Brain microvascular endothelial cell (primary cell): ENCODE measurements at places on chromosomes 12 and 14.

DNA sequence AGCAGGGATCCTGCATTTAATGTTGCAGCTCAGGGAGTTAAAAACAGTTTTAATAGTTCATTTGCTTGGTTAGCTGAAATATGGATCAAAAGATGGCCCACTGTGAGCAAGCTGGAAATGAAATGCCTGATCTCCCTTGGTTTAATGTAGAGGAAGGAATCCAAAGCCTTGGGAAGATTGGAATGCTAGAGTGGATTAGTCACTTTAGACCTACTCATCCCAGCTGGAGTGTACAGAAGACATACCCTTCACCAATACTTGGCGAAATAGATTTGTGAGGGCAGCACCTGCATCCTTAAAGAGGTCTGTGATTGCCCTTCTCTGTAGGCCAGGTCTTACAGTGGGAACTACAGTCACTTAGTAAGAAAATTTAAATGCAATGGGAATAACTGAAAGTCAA, 58.0 kb upstream of the KRAS start:
- no peak for DNase-seq

DNA sequence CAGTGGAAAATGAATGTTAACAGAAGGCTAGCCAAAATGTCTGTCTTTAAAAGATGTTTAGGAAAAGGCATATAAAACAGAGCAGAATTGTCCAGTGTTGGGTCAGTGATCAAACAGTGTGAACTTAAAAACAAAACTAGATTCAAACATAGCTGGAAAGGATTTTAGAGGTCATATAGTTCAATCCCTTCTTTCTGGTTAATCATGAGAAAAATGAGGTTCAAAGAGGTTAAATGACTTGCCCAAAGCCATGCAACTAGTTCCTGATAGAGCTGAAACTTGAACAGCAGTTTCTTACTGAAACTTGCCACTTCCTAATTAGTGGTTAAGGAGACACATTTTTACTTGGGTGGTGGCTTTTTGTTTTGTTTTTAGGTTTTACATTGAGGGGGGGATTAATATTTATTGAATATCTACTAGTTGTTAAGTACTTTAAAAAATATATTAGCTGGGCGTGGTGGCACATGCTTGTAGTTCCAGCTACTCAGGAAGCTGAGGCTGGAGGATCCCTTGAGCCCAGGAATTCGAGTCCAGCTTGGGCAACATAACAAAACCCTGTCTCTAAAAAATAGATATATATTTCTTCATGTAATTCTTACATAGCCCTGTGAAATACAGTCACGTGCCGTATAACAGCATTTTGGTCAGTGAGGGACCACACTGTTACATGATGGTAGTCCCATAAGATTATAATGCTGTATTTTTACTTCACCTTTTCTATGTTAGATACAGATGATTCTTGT, 20.4 kb downstream of the ACVR1B start:
- no peak for DNase-seq

DNA sequence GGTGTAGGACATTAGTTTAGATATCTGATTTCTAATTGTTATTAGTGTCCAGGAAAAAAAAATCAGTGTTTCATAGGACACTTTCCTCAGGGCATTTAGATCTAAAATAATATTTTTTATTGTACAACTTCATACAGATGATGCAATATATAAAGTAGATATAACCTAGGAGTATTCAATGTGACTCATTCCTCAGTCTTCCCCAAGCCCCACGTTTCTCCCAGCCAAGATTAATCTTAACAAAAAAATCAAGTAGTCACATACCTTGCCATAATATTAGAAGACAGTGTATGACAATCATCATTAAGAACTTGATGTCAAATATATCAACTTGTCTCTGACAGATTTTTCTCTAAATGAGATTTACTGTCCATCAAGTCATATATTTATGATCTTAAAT, 37.1 kb downstream of the PPFIA2 start:
- DNase-seq: peak; percentile 27

GRCh38 chr14:75563931-75564330, 14.5 kb upstream of the FLVCR2 start:
- no peak for DNase-seq

GRCh38 chr12:124750149-124750656, 113.5 kb downstream of the SCARB1 start:
- no peak for DNase-seq

DNA sequence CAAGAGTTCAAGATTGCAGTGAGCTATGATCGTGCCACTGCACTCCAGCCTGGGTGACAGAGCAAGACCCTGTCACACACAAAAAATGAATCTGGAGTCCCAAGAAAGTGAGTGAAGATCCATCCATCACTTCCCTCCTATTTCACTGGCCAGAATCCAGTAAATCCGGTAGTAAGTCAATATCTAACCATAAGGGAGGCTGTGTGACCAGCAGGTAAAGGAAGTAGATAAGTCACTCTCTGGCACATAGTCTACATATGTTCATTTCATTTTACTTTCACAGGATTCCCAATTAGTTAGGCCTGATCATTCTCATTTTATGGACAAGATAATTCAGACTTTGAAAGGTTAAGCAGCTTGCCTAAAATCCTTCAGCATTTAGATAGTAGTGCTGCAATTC, 11.9 kb upstream of the TCP11L2 start:
- no peak for DNase-seq

DNA sequence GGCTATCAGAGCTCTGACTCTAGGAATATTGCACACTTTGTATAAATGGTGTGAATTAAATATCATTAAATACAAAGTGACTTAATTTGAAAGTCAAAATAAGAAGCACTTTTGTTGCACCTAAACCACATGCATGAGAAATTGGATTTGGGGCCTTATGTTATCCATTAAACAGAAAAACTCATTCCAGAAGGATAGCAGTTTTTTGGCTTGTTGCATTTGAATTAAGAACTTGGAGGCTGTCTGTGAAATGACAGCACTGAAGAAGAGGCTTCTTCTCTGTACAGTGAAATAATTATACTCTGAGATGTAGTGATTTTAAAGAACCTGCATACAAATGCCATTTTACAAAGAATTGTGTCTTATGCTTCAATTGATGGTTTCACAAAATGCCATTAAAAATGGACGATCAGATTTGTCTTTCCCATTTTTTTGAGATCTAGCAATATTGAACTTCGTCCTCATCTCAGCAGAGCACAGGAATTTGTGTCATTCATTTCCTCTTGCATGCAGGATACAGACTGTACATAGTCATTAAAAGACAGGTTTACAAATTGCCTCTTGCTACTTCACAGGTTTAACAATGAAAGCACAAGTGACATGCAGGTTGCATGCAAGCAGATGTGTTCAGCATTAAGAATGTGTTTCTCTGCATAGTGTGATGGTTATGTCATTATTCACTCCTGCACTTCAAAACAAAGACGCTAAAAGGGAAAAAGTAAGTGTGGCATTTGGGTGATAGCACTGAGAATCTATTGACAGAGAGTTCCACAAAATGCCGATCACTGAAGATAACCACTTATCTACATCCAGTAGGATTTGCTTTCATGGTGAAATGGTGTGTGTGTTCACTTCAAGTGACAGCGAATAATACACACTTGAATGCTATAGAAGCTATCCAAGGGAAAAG, 35.9 kb upstream of the PYGL start:
- no peak for DNase-seq

DNA sequence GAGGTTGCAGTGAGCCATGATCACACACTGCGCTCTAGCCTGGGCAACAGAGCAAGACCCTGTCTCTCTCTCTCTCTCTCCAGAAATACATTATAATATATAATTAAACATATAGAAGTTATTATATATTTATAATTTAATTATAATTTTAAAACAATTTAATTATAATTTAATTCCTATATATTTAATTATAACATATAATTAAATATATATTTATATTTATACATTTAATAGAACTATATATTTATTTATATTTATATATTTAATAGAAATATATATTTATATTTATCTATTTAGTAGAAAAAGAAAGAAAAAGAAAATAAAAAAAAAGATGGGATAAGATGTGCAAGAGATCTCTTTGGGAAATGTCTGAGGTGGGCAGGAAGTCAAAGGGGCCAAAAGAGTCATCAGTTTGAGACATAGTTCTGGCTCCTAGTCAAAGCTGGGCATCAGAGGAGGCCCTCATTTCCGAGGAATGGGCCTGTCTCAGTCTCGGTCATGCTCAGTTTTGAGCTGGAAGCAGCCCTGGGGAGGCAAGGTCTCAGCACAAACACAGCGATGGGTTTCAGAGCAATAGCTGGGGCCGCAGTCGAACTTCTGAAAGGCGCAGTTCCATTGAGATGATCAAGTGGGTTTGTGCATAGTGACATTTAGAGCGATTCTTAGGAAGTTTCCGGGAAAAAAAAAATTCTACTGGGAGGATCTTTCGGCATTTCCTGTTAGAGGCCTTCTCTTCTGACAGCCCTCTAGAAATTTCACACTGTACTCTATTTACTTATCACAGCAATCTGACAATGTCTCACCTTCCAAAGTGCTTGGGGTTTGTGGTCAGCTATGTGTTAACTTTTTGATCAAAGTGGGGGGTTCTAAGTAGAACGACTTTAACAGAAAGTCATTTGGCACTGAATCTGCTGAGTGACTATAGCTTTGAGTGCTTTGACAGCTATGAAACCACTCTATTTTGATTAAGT, 58.7 kb upstream of the GZMB start:
- DNase-seq: no peak

DNA sequence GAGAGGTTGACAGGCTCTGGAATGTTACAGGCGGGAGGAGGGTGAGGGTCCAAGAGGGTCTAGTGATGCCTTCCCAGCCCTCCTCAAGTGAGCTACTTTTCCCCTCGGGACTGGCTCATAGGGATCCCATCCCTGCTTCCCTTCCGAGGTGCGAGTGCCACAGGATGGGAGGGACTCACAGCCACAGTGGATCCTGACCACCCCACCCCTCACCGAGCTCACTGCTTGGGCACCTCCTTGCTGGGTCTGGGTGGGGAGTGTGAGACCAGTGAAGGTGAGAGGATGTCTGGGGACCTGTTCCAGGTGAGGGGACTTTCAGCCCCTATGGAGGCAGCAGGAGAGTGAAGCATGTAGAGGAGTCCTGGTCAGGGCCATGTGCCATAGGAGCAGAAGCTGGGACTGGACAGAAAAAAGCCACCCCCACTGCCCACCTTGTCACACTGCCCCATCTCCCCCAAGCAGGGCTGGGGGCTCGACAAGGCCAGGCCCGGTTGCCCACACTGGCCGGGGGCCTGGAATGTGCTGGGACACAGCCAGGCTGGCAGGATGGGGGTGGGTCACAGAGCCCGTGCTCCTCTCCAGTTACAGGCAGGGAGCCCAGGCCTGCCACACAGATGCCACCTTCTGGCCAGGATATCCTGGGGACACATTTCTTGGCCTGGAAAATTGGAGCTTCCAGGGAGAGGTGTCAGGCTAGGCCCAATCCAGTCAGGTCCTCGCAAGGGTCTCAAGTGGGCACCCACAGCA, 1.7 kb upstream of the TNS2 start:
- no peak for DNase-seq
